Activated CD8-positive, alpha-beta T cell treated with anti-CD3 and anti-CD28 coated beads for 36 hours (primary cell): ENCODE measurements at places on chromosomes 1 and 21.

DNA sequence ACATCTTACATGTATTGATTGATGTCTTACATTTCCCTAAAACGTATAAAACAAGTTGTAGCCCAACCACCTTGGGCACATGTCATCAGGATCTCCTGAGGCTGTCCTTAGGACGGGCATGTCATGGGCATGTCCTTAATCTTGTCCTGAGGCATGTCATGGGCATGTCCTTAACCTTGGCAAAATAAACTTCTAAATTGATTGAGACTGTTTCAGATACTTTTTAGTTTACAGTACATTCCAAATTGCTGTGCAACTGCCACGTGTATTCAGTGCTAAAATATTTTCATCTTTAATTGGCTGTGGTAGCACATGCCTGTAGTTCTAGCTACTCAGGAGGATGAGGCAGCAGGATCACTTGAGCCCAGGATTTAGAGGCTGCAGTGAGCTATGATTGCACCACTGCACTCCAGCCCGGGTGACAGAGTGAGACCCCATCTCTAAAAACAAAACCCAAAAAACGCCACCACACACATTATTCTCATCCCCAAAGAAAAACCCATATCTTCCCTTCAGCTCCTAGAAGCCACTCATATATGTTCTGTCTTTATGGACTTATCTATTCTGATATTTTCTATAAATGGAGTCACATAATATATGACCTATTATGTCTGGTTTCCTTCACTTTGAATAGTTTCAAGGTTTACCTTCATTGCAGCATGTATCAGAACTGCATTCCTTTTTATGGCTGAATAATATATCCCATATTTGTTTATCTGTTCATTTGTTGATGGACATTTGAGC lies 96.0 kb upstream of the BTG3 start:
- no peak for DNase-seq

- DNase-seq, result peak; percentile 85
Measured at GRCh38 chr1:119808972-119809550, 2.2 kb downstream of the REG4 start.

GRCh38 chr1:180402001-180402400 lies 100.4 kb downstream of the ACBD6 start:
- DNase-seq, result no peak

DNA sequence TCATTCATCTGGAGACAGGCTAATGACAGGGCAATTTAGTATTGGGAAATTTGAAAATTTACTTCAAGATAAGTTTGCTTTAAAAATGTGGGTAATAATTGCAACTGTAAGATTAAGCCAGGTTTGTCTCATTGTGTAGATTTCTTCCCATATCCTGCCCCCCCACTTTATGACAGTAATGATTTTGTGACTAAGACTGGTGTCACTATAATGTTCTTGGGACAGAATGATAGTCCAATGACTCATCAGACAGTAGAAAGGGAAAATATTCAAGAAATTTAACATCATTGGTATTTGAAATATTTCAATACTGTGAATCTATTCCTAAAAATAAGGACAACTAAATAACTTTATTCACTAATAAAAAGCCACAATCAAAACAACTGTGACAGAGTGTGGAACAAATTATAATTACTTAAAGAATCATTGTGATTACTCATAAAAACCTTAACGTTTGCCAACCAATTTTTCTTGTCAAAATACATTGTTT lies 36.7 kb downstream of the FH start:
- no peak for DNase-seq

GRCh38 chr1:3054474-3054873 lies 14.5 kb upstream of the PRDM16 start:
- DNase-seq, result no peak

- DNase-seq, result no peak
Measured at GRCh38 chr1:84370831-84371394, 27.4 kb upstream of the DNASE2B start.

GRCh38 chr1:3190256-3191041 lies 121.4 kb downstream of the PRDM16 start:
- no peak for DNase-seq

DNA sequence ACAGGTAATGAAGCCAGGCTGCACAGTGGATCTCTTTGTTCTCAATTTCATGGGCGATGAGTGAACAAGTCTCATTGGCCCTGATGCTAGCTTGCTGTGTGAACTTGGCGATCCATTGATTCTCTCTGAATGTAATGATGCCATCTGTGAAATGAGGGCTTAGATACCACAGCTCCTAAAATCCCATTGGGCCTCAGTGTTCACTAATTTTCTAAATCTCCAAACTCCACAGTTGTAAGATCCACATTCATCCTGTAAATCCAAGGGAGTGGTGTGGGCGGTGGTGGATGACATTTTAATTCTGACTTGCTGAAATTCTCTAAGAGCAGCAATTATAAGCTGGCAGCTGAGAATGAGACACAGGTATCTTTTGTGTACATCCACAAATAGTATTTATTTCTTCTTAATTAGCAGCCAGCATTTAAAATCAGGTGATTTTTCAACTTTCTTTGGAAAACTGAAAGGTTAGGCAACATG lies 9.6 kb upstream of the ACTL8 start:
- no peak for DNase-seq

GRCh38 chr1:38746941-38747600 lies 112.5 kb downstream of the RRAGC start:
- DNase-seq, result no peak

DNA sequence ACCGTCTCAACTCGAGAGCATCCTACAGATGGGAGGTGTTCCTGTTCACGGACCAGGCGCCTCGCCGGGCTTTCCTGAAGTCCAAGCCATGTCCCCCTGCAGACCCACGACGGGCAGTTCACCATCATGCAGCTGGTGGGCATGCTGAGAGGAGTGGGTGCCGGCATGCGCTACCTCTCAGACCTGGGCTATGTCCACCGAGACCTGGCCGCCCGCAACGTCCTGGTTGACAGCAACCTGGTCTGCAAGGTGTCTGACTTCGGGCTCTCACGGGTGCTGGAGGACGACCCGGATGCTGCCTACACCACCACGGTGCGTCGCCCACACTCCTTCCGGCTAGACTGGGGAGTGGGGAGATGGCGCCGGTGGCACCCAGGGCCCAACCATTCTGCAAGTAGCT lies 35.4 kb downstream of the EPHA8 start:
- no peak for DNase-seq

DNA sequence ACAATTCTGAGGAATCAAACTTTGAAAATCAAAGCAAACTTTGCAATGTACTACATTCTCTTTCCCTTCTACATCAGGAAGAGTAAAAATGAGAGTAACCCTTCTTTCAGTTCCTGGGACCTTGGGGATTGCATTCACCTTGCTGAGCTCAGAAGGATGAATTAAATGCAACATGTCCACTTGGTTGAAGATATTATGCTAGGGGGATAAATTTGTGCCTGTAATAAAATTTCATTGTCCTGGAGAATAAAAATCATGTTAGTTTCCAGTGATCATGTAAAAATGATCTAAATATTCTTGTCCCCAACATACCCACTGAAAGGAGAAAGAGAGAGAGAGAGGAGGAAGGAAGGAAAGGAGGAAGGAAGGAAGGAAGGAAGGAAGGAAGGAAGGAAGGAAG lies 587.1 kb upstream of the NEGR1 start:
- DNase-seq, result no peak

DNA sequence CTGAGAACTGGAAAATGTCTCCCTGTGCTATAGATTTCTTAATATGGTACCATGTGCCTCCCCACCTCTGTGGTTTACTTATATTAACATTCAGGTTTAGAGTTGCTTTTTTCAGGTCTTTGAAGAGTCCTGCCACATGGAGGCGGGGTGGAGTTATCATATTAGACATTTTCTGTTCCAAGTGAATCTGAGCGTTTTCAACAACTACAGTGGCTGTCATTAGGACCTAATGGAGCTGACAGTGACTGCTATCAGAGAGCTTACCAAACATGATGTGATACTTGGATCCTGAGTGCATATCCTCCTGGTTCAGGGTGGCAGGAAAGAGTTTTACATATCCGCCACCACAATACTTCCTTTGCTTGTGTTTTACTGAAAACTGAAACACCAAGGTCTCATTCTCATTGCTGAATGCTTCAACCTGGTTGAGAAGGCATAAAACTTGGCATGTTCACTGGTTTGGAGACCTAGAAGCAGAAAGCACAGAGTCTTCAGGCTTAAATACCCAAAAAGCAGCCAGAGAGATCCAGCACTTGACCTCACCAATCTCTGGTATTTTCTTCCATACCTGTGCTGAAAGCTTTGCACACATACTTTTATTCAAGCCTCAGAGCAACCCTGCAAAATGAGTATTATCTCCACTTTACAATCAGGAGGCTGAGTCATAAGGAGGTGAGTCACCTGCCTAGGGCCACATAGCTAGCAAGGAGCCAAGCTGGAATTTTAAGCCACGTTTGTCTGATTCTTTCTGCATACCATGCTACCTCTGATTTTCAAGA lies 47.4 kb upstream of the OSBPL9 start:
- peak; percentile 68 for DNase-seq
